ENCODE measurements at places on chromosomes 3 and 15.

- no peak for DNase-seq
Measured at GRCh38 chr3:34131091-34131490, 332.7 kb downstream of the PDCD6IP start.

- DNase-seq: no peak
Measured at GRCh38 chr15:55750706-55751105, 7.8 kb upstream of the PRTG start.

DNA sequence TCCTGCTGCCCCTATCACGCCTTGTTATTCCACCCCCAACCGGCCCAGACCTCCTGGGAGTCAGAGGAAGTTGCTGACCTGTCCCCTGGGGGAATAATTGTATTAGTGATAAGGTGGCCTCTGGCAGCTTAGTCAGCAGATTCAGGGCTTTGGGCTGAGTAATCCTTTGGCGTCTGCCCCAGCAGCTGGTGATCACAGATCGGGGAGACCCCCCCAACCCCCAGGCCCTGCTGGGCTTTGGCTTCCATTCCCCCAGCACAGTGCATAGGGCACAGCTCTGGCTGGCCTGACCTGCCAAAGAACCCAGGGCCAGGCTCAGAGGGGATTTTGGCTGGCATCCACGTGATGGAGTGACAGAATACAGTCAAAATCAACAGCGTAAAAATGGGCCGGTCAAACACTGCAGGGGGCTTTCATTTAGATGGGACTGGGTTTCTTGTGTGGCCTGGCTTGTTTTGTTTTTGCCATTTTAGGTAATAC is 3.9 kb upstream of the NR2E3 start:
- DNase-seq: peak; percentile 40

DNA sequence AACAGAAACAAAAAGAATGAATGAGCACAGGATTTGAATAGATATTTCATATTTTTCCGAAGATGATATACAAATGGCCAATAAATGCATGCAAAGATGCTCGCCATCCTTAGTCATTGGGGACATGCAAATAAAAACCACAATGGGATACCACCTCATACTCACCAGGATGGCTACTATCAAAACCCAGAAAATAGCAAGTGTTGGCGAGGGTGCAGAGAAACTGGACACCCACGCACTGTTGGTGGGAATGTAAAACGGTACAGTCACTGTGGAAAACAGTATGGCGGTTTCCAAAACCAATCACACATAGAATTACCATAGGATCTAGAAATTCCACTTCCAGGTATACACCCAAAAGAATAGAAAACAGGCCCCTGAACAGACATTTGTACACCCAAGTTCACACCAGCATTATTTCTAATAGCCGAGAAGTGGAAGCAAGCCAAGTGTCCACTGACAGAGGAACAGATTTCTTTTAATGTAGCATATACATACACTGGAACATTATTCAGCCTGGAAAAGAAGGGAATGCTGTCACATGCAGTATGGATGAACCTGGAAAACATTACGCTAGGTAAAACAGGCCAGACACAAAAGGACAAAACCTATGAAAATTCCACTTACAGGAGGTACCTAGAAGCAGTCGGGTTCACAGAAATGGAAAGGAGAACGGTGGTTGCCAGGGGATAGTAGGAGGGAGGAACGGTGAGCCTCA is 3.6 kb downstream of the RNF168 start:
- no peak for DNase-seq

DNA sequence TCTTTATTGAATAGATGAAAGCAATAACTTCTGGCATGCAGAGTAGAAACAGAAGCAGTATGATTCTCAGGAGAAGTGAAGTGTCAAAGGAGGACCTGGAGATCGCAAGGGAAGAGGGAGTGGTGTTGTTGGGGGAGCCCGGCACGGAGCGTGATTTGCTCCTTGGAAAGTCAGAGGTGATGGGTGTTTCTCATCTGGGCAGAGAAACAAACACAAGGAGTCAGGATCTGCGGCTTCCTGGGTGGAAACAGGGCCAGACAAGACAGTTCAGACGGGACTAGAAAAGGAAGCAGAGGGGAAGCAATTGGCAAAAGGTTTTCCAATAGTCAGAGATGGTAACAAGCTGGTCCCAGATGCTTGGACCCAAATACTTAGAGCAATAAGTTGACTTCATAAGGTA is 34.4 kb upstream of the CCDC80 start:
- DNase-seq: no peak

DNA sequence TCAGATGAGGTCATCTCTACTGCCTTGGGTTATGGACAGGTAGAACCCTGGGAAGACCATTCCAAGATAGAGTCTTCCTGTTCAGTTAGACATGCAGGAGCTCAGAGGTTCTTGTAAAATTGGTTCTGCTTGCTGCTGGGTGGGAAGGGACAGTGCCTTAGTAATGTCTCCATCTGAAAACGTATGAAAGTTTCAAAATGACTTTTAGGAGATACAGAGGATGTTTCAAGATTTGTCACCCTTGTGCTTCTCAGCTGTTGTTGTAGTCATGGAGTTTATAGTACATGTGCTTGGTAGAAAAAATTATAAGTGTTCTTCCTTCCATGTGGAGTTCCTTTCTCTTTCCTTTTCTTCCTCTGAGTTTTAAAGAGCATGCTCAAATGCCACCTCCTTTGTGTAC is 885.2 kb upstream of the CFAP20DC start:
- no peak for DNase-seq

- no peak for DNase-seq
Measured at GRCh38 chr3:191792580-191792979, 331.6 kb downstream of the PYDC2 start.

- no peak for DNase-seq
Measured at GRCh38 chr3:112357930-112358780, 25.2 kb downstream of the CD200 start.

DNA sequence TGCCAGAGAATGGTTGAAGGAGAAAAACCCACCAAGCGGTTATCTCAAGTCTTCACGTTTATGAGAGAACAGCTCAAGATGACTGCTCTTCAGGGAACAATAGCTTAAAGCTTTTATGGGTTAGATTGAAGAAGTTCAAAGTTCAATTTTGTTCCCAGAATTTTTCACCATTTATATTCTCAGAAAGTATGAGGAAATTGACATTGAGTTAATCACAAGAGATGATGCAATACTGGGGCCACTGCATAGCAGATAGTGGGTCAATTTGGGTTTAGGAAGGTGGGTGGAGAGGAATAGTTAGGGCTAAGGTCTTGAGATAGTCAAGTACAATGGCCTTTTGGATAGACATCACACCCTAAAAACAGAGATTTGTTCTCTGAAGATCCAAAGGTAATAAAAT is 539.3 kb downstream of the SQOR start:
- no peak for DNase-seq
